MCF 10A (cell line): ENCODE measurements at places on chromosomes 2 and 18. TPM values are rescaled to one million over a fixed set of nuclear protein-coding genes. Genes with fewer than 3 reads are reported as not detected.

ASAP2 gene
- 80.8 and 89.5 TPM in 2 replicates for total RNA-seq

SLC8A1 gene
- total RNA-seq: 1.6 and 1.7 TPM in 2 replicates

VWA3B gene
- total RNA-seq: not detected in 2 replicates

DNA sequence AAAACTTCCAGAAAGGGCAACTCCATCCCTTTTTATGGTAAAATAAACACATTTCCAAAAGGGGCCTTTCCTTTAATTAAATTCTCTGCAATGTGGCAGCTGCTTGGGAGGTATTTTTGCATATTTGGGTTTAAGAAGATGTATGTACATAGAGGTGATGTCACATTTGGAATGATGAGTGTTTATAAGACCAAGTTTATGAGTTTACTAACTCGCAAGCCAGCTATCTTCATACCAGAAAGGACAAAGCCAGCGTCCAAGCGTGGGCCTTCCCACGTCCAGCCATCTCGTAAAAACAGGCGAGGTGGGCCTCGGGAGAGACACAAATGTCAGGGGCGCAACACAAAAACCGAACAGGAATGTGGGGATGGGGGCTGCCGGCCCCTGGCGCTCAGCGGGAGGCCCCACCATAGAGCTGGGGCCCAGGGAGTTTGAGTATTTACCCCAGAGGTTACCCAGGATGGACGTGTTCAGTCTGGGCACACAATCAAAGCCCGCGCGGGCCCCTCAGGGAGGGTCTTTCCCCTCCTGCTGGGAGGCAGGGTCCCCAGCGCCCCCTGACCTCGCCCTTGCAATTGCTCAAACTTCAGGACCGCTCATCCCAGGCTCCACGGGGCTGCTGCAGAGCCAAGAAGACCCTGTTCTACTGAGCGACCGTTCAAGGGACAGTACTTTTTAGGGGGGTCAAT, 137.3 kb downstream of the TWIST2 start:
- no peaks in the 10 kb centered on the region for H3K27me3 ChIP-seq
- no peak overlapping the region for H3K27ac ChIP-seq
- H3K4me3 ChIP-seq: no peak overlapping the region
- no peak for DNase-seq
- no peaks in the 10 kb centered on the region for H3K4me1 ChIP-seq

GRCh38 chr2:7525746-7526145, 608.5 kb downstream of the RNF144A start:
- H3K4me1 ChIP-seq: no peaks in the 10 kb centered on the region
- H3K27me3 ChIP-seq: no peaks in the 10 kb centered on the region
- no peak overlapping the region for H3K27ac ChIP-seq
- peaks cover 5% of the 10 kb centered on the region for H3K36me3 ChIP-seq
- DNase-seq: no peak
- no peak overlapping the region for H3K4me3 ChIP-seq

- H3K27me3 ChIP-seq: peaks cover 48% of the 10 kb centered on the region
- no peak overlapping the region for H3K4me3 ChIP-seq
- no peak for DNase-seq
- no peak overlapping the region for H3K27ac ChIP-seq
Observed at GRCh38 chr2:140662504-140662903, 1468.3 kb downstream of the LRP1B start.

GRCh38 chr18:47571957-47572356, 320.5 kb upstream of the SKOR2 start:
- DNase-seq: no peak
- no peak overlapping the region for H3K27ac ChIP-seq
- H3K4me3 ChIP-seq: no peak overlapping the region
- H3K27me3 ChIP-seq: peaks cover 28% of the 10 kb centered on the region
- no peaks in the 10 kb centered on the region for H3K4me1 ChIP-seq

DNA sequence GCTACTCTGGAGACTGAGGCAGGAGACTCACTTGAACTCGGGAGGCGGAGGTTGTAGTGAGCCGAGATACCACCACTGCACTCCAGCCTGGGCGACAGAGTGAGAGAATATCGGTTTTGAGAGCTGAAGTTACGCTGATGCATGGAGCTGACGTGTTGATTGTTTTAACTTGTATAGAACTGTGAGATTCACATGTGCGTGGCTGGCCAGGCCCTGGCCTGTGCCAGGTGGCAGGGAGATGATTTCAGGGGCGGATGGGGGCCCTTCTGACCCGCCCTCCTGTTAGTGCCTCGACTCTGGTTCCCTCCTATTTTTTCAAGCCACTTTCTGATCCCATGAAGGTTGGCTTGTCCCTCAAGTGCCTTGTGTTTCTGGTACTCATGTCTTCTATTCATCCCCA, 25.7 kb downstream of the GATA6 start:
- H3K36me3 ChIP-seq: peaks cover 5% of the 10 kb centered on the region
- no peak overlapping the region for H3K27ac ChIP-seq
